T-cell (primary cell): ENCODE measurements at places on chromosomes 3 and 15. TPM values are rescaled to one million over a fixed set of nuclear protein-coding genes. Genes with fewer than 3 reads are reported as not detected.

DNA sequence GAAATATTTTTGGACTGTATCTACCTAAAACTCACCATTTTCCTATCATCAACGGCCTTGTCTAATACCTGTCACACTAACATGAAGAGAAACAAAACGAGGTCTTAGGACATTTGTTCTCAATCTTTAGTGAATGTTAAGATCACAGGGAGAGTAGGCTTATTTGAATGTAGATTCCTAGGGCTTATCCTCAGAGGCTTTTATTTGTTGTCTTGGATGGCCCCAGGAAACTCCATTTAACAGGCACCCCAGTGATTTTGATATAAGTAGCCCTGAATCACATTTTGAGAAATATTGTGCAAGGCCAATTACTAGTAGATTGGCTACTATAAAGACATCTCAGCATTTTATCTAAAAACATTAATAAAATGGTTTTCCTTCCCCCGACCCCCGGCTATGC lies 367.4 kb downstream of the GAP43 start:
- DNase-seq, result no peak

DNA sequence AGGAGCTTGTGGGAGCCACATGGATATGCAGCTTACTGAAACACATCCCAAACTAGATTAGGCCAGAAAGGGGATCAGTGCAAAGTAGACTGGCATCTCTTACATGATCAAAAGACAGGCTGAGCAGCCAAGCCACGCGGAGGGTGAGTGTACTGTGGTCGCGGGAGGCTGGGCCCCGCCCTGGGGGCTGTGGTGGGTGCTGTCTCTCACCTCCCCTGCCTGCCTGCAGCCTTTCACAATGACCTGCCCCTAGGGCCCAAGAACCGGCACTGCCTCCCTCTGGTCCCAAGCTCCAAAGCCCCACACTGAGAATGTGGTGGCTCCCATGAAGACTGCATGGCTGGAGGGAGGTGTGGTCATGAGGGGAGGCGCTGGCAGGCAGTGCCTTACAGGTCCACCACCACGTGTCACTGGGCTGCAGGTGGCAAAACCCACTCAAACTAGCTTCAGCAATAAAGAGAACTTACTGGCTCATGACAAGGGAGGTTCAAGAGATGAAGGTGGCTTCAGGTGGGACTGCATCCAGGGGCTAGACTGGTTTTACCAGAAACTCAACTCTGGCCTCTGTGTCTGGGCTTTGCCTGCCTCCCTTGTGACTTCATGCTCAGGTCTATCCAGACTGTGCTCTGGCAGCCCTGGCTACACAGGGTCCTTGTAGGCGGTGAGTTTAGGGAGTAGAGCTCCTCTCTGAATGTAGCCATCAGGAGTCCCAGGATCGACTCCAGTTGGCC lies 27.4 kb upstream of the PLXND1 start:
- no peak for DNase-seq

DNA sequence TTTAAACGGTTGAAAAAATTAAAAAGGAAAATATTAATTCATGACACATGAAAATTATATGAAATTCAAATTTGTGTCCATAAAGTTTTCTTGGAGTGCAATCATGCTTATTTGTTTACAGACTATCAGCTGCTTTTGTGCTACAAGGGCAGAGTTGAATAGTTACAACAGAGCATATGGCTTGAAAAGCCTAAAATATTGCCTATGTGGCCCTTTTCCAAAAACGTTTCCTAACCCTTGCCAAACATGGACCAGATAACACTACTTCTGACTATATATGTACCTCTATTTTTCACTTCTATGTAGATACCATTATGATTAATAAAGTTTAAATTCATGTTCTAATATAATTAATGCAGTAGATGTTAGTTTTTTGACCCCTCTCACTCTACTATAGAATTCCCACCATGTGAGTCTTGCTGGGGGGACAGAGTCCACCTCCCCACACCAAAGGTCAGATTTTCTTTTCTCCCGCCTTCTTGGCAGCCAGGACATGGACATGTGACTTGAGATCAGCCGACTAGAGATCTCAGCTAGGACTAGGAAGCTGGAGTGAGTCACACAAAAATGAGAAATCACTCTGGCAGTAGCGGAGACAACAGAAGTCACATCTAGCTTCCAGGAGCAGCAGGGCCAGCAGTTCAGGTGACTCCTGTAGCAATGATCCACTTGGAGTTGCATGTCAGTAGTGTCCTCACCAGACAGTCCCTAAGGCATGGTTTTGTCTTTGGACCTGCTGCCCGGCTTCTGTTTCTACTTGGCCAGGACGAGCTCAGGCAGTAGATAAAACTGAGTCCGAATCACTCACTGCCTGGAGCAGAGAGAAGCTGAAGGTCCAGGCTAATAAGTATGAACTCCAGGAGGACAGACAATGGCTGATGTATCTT lies 22.4 kb downstream of the CIAO2A start:
- no peak for DNase-seq

DNA sequence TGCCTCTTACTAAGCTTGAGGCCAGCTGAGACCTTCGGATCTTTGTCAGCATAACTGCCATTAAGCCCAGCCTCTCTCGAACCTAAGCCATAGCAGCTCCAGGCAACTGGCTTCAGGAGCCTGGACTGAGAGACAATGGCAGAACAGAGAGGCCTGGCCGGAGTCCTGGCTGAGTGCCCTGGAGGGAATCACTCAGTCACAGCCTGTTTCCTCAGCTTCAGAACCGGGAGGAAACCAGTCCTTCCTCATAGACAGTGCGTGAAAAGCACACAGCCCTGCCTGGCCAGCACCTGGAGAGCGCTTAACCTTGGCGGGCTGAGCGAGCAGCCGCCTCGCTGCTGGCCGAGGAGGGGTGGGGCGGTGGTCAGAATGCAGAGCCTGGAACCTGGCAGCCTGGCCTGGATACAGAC lies 21.6 kb downstream of the RNU5B-1 start:
- DNase-seq, result no peak

- no peak for DNase-seq
Observed at GRCh38 chr3:17179381-17180205, 294.8 kb downstream of the PLCL2 start.

GRCh38 chr3:42430781-42431532 lies 20.5 kb upstream of the LYZL4 start:
- no peak for DNase-seq

DNA sequence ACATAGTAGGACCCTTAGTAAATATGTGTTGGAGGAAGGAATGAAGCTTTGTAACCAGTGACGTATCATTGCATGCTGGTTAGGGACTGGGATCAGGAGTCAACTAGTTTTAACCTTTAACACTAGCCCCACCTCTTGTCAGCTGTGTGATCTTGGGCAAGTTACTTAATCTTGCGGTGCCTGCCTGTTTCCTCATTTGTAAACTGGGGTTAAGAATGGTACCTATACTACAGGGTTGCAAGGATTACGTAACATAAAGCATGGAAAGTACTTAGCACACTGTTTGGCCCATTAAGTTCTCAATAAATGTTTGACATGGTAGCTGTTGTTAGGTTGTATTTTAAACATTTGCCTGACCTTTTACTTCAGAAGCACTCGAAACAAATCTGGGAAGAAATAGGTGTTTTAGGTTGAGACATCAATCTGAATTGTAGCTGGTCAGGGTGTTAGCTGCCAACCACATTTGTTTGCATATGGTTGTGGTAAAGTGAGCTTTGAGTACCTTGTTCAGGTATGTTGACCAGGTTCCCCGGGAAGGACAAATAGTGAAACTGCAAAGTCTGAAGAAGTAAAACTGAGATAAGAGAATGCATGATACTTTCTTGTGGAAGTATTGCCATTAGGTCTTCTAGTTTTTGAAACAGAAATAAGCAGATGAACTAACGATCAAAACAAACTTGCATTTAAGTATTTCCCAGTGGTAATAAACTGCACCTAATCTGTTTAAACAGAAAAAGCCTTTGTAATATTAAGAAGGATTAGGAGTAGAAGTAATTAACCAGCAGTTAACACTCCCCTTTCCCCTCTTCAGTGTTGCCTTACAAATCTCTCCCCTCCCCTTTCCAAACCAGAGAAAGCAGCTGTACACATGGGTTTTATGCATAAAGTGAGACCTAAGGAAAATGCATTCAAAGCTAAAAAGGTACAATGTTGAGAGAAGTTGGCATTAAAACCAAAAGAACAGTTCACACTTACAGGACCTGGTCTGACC lies 25.8 kb upstream of the SCAANT1 start:
- DNase-seq, result no peak

GRCh38 chr3:51929420-51930003 lies 12.2 kb downstream of the RRP9 start:
- no peak for DNase-seq

DNA sequence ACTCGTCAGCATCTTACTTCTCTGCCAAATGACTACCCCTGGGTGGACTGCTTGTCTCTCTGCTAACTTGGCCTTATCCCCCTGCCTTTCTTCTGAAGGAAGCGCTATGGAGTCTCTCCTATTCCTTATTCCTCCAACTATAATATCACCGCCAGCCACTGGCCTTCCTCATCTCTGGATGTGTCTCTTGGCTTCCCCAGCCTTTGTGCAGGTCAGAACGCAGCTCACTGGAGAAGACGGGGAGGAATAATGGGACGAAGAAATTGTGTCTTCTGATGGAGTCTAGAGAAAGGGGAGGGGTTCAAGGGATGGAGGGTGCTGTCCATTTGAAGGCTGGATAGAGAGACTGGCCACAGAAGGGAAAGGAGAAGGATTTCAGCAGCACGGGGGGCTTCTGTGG lies 16.9 kb downstream of the ITGA11 start:
- no peak for DNase-seq

DNA sequence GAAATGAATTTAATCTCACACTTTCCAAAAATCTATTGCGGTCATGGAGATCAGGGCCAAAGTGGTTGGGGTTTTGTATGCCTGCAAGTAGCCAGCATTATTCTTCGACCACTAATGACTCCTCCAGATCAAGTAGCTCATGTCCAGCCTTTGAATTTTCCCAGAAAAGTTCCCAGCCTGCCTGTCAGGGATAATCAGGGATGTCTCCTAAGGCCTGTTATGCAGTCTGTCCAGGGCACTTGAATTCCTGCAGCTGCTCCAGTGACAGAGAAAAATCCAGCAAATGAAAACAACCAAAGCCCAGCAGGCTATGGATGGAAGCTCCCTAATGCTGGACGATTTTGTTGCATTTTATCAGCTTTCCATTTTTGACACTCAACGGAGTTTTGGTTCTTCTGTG lies 215.4 kb downstream of the ADAMTSL3 start:
- no peak for DNase-seq

GRCh38 chr15:88256279-88257230 lies at the start of gene NTRK3:
Gene NTRK3, minus strand, starts transcription at chr15:88256739. Its CDS starts 586 bp downstream, at chr15:88256153.
- DNase-seq, result no peak

DNA sequence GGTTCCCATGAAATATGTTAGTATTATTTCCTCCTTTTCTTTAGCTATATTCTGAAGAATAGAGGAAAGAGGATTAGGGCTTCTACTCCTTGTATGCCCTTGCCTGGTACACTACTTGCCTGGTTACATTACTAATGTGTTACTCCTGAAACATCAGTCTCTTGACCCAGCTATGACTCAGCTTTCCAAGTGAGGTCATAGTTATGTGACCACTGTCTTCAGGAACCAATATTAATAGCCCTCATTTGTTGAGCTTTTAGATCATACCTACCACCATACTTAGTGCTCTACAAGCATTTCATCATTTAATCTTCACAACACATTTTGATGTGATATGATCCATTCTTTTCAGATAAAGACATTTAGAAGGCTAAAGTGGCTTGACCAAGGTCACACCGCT lies 60.3 kb downstream of the CMSS1 start:
- no peak for DNase-seq

GRCh38 chr3:175432376-175433025 lies 573.4 kb downstream of the NAALADL2 start:
- DNase-seq, result no peak

GRCh38 chr3:178645503-178645902 lies 109.3 kb downstream of the KCNMB2 start:
- DNase-seq, result no peak

DNA sequence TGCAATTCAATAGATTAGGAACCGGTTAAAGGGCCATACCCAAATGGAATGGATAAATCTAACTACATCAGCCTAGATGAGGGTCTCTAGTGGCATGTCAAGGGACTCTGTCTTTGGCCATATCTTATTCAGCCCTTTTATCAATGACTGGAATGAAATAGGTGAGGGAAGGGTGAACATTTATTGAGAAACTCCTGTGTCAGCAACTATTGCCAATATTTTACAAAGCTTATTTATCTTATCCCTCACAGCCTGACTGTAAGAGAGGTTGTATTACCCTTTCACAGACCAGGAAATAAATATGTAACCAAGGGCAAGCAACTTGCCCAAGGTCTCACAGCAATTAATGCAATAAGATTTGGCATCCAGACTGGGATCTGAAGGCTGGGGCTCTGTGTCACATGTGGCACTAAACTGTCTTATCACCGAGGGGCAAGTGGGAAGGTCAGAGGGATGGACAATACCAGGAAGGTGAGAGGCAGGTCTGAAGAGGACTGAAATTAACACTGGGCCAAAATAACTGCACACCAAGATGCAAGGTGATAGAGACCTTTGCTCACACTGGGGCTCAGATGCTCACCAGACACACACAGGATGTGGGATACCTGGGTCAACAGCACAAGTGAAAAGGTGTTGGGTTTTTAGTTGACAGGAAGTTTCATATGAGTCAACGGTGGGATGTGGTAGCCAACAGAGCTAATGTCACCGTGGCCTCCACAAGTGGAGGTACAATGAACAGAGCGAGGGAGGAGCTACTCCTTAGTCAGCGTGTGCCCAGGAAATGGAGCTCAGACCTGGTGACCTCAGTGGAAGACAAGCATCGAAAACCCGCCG lies 261.3 kb downstream of the RPLP1 start:
- peak; percentile 75 for DNase-seq

GRCh38 chr15:59835776-59836175 lies 146.7 kb upstream of the BNIP2 start:
- no peak for DNase-seq

DNA sequence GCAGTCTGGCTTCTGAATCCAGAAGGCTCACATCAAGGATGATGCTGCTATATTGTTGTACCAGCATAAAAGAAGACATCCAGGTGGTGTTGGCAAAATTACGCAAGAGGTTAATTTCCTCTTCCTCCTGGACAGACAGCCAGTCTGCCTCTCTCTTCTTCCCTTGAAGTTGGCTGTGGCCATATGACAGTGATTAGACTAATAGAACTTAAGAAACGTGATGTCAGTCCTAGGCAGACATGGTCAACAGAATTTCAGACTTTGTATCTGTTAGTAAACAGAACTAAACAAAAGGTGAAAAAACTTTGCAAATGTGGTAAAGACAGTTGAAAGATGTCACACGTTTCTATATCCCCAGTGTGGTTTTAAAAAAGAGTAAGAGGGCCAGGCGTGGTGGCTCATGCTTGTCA lies 465.2 kb upstream of the NR2F2 start:
- DNase-seq, result no peak

DNA sequence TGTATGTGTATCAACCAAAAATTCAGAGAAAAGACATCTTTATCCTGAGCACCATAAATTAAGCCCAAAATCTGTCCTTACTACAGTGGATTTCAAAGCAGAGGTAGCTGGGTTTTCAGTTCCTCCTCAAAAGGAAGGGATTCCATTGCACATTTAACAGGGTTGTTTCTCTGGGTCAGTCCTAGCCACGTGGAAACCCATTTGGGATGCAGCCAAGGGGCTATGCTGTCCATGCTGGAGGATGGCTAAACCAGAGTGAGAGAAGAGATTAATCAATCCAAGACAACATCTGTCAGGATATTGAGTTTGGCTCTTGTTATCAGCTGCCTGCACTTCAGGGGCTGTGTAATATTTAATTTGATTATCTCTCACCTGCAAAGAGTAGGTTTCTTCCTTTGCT lies 28.1 kb downstream of the LSAMP start:
- no peak for DNase-seq

Gene NDUFB5
- total RNA-seq, result 25.6 TPM

Gene MOBP
- not detected for total RNA-seq

Gene GADL1
- total RNA-seq, result not detected

Gene CCDC174
- total RNA-seq, result 41.8 TPM

Gene LRRN1
- total RNA-seq, result 7.8 TPM

Gene GOLGA6D
- total RNA-seq, result 0.15 TPM

Gene ANKRD34C
- not detected for total RNA-seq
